Activated CD4-positive, alpha-beta T cell treated with anti-CD3 and anti-CD28 coated beads, Interleukin-2, amount 10 ng/mL, durations not matched to agents 24 days and 14 days (primary cell): ENCODE measurements at places on chromosomes 12 and 14. TPM values are rescaled to one million over a fixed set of nuclear protein-coding genes. Genes with fewer than 3 reads are reported as not detected.

The TEAD4 gene
- total RNA-seq, result 14.2 and 18.8 TPM in 2 replicates

DNA sequence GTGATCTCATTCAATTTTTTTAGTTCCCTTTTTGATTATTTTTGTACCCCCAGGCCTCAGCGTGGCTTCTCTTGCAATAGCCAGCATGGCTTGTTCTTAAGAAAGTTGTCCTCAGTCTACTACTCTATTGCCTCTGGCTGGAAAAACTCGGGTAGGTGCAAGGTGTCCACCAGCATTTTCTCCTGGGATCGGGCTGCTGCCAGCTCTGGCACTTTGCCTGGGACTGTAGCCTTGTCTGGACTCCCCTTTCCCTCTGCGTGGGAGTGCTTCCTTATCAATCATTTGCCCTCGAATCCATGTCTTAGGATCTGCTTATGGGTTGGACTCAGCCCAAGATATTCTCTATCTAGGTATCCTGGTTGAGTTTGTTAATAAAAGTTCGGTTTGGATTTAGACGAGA is 773.4 kb downstream of the DIO2 start:
- no peak for DNase-seq
- H3K27me3 ChIP-seq, result no peaks in the 10 kb centered on the region
- H3K27ac ChIP-seq, result no peak overlapping the region
- H3K4me1 ChIP-seq, result no peaks in the 10 kb centered on the region
- no peaks in the 10 kb centered on the region for H3K36me3 ChIP-seq
- H3K4me3 ChIP-seq, result no peak overlapping the region

DNA sequence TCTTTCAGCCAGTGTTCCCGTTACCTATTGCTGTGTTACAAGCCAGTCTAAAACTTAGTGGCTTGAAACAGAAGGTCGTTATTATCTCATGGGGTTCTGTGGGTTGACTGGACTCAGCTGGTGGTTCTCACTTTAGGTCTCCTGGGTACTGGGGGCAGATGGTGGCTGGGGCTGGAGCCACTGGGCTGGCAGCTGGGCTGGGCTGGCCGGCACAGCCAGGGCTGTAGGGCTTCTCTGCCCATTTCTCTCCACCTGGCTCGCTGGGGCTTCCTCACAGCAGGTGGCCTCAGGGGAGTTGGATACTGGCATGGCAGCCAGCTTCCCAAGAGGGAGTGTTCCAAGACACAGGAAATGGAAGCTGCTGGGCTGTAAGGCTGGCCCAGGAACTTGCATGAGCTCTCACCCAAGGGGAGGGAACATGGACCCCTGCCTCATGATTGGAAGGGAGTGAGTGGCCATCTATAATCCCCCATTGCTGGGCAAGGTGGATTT is 27.0 kb downstream of the TUNAR start:
- no peaks in the 10 kb centered on the region for H3K4me1 ChIP-seq
- no peak for DNase-seq
- H3K36me3 ChIP-seq, result no peaks in the 10 kb centered on the region
- H3K27me3 ChIP-seq, result peaks cover 3% of the 10 kb centered on the region
- H3K27ac ChIP-seq, result no peak overlapping the region
- no peak overlapping the region for H3K4me3 ChIP-seq

- no peak overlapping the region for H3K27ac ChIP-seq
- H3K27me3 ChIP-seq, result no peaks in the 10 kb centered on the region
- no peaks in the 10 kb centered on the region for H3K4me1 ChIP-seq
- no peak overlapping the region for H3K4me3 ChIP-seq
- DNase-seq, result no peak
- no peaks in the 10 kb centered on the region for H3K36me3 ChIP-seq
These were observed 28.9 kb downstream of the SLC25A21 start for GRCh38 chr14:37143475-37143874.

The ZDHHC22 gene
- total RNA-seq, result not detected in 2 replicates

DNA sequence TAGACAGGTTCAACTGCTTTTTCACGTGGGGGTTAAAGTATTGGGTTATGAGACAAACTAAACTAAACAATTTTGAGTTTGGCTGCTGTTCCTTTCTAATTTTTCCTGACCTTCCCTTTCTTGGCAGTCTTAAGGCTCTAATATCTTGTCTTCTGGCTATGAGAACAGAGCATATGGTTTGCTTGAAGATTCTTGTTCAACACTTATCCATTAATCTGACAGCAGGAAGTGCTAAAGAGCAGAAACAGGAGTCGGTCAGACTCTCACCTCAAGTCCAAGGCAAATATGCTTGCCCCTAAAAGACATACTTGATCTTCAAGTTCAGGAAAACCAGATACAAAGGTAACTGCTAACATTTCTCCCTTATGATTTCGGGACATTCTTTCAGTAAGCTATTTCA is 52.6 kb upstream of the KCNJ8 start:
- no peak overlapping the region for H3K4me3 ChIP-seq
- no peaks in the 10 kb centered on the region for H3K4me1 ChIP-seq
- no peaks in the 10 kb centered on the region for H3K27me3 ChIP-seq
- H3K36me3 ChIP-seq, result no peaks in the 10 kb centered on the region
- H3K27ac ChIP-seq, result no peak overlapping the region
- DNase-seq, result no peak

- DNase-seq, result peak; percentile 81
- no peaks in the 10 kb centered on the region for H3K27me3 ChIP-seq
- H3K4me3 ChIP-seq, result peak overlapping the region; percentile 56
- H3K4me1 ChIP-seq, result peaks cover 43% of the 10 kb centered on the region
These were observed 344 bp downstream of the LPAR5 start for GRCh38 chr12:6635375-6635855.

DNA sequence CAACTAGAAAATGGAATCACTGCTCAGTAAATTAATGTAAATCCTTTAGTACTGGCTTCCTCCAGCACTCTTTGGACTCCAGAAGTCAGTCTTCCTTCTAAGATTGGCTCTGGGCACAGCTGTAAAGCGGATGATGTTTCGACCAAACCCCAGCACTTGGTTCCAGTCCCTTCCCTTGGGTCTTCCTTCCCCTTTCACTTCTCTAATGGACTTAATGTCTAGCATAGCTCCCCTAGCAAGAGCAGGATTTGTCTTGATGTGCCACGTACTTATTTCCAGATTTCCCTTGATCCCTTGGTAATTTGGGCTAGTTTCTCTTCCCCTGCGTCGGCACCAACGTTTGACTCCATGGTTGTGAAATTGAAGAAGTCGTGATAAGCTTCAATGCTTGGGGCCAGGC is 28.3 kb downstream of the C12orf75 start:
- H3K4me3 ChIP-seq, result no peak overlapping the region
- no peaks in the 10 kb centered on the region for H3K27me3 ChIP-seq
- H3K27ac ChIP-seq, result no peak overlapping the region
- peaks cover 34% of the 10 kb centered on the region for H3K36me3 ChIP-seq
- DNase-seq, result no peak
- H3K4me1 ChIP-seq, result peaks cover 36% of the 10 kb centered on the region

The CCDC175 gene
- not detected in 2 replicates for total RNA-seq

DNA sequence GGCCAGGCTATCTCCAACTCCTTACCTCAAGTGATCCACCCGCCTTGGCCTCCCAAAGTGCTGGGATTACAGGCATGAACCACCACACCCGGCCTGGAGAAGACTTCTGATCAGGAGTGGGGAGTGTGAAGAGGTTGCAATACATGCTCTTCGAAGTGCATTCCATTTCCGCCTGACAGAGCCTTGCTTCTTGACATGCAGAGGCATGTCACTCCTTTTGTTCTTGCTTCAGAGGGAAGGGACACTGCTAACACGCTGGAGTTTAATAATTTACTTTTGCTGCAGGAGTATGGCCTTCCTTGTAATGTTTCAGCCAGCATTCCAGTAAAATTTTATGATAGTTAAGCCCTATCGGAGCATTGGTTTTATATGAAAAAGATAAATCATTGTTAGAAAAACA is 74.9 kb downstream of the SLC25A47 start:
- no peak for DNase-seq
- peaks cover 4% of the 10 kb centered on the region for H3K36me3 ChIP-seq
- H3K27me3 ChIP-seq, result no peaks in the 10 kb centered on the region
- H3K4me1 ChIP-seq, result peaks cover 5% of the 10 kb centered on the region
- no peak overlapping the region for H3K27ac ChIP-seq

GRCh38 chr14:39265806-39266524 is 32.2 kb downstream of the MIA2 start:
- H3K27ac ChIP-seq, result peak overlapping the region; percentile 81
- no peaks in the 10 kb centered on the region for H3K27me3 ChIP-seq
- peak overlapping the region; percentile 82 for H3K4me3 ChIP-seq
- H3K36me3 ChIP-seq, result peaks cover 11% of the 10 kb centered on the region
- no peak for DNase-seq

The TGM1 gene
- total RNA-seq, result 5.1 and 6.2 TPM in 2 replicates

DNA sequence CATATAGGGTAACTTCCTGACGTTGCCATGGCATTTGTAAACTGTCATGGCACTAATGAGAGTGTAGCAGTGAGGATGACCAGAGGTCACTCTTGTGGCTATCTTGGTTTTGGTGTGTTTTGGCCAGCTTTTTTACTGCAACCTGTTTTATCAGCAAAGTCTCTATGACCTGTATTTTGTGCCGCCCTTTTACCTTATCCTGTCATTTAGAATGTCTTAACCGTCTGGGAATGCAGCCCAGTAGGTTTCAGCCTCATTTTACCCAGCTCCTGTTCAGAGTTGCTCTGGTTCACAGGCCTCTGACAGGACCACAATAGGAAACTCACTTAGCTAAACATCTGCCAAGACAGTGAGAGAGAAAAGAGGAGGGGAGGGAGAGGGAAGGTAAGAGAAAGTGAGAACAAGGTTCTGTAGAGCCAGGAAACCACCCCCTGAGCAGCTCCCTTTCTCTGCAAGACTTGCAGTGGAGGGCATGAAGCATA is 64.8 kb upstream of the PLEKHG3 start:
- H3K27me3 ChIP-seq, result peaks cover 25% of the 10 kb centered on the region
- H3K36me3 ChIP-seq, result no peaks in the 10 kb centered on the region
- peaks cover 4% of the 10 kb centered on the region for H3K4me1 ChIP-seq
- H3K4me3 ChIP-seq, result no peak overlapping the region
- DNase-seq, result no peak
- no peak overlapping the region for H3K27ac ChIP-seq
